ENCODE measurements at places on chromosomes 1 and 21. TPM values are rescaled to one million over a fixed set of nuclear protein-coding genes. Genes with fewer than 3 reads are reported as not detected.
A peak's percentile ranks its signal among the peaks of the same experiment; 100 is the strongest.

DNA sequence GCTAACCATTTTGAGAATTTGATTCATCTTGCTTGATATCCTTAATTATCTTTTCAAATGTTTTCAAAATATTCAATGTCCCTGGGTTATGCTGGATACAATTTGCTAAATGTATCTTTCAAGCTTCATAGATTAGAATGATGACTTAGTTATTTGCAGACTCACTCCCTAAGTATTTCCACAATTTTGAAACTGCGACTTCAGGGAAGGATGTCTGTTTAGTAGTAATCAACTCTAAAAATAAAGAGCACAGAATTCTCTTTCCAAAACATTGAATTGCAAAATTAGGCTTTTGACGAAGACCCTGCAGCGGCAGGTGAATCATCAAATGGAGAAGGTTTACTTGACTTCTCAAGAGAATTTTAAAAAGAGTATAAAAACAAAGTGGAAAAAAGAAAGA, 14.2 kb downstream of the RGS1 start:
- DNase-seq, result no peak
- peaks cover 12% of the 10 kb centered on the region for H3K27me3 ChIP-seq
- H3K4me3 ChIP-seq, result no peak overlapping the region
- no peak overlapping the region for H3K27ac ChIP-seq
- H3K36me3 ChIP-seq, result no peaks in the 10 kb centered on the region

- no peak for DNase-seq
- H3K4me3 ChIP-seq, result no peak overlapping the region
- H3K27me3 ChIP-seq, result peaks cover 29% of the 10 kb centered on the region
- no peak overlapping the region for H3K27ac ChIP-seq
These were observed 37.9 kb downstream of the CDK18 start for GRCh38 chr1:205542367-205542766.

DNA sequence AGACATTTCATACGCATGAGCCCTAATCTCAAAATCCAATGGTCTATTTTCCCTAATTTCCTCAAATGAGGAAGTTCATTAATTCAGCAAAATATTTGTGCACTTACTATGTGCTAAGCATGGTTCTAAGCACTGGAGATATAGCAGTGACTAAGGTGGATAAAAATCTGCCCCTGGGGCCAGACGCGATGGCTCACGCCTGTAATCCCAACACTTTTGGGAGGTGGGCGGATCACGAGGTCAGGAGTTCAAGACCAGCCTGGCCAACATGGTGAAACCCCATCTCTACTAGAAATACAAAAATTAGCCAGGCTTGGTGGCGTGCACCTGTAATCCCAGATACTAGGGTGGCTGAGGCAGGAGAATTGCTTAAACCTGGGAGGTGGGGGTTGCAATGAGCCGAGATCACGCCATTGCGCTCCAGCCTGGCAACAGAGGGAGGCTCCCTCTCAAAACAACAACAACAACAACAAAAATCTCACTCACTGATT, 4.3 kb upstream of the MIIP start:
- peaks cover 7% of the 10 kb centered on the region for H3K4me1 ChIP-seq
- no peaks in the 10 kb centered on the region for H3K27me3 ChIP-seq
- DNase-seq, result peak; percentile 36
- no peak overlapping the region for H3K27ac ChIP-seq
- no peak overlapping the region for H3K4me3 ChIP-seq

DNA sequence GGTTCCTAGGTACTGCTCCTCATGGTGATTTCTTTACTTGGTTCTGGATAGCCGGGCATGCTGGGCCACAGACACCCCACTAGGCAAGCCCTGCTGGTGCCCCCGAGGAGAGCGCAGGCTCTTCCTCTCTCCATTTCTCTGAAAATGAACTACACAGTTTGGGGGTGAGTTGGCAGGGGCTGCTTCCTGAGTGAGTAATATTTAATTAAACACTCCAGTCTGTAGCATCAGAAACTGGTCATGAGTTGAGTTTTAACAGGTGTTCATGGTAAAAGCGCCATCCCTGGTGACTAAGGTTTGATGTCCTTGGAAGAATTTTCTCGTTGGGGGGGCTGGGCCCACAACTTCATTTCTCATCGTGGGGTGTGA, 1.7 kb downstream of the SPSB1 start:
- peaks cover 11% of the 10 kb centered on the region for H3K4me1 ChIP-seq
- no peak for DNase-seq
- H3K27me3 ChIP-seq, result no peaks in the 10 kb centered on the region
- H3K36me3 ChIP-seq, result no peaks in the 10 kb centered on the region

GRCh38 chr1:221766210-221766609, 24.3 kb upstream of the DUSP10 start:
- H3K4me1 ChIP-seq, result peaks cover 7% of the 10 kb centered on the region
- H3K27ac ChIP-seq, result no peak overlapping the region
- H3K4me3 ChIP-seq, result no peak overlapping the region
- no peak for DNase-seq
- H3K36me3 ChIP-seq, result no peaks in the 10 kb centered on the region

- peaks cover 19% of the 10 kb centered on the region for H3K36me3 ChIP-seq
- H3K27me3 ChIP-seq, result no peaks in the 10 kb centered on the region
- no peaks in the 10 kb centered on the region for H3K4me1 ChIP-seq
- no peak overlapping the region for H3K27ac ChIP-seq
- DNase-seq, result no peak
These were observed 18.3 kb downstream of the TARBP1 start for GRCh38 chr1:234460652-234461051.

DNA sequence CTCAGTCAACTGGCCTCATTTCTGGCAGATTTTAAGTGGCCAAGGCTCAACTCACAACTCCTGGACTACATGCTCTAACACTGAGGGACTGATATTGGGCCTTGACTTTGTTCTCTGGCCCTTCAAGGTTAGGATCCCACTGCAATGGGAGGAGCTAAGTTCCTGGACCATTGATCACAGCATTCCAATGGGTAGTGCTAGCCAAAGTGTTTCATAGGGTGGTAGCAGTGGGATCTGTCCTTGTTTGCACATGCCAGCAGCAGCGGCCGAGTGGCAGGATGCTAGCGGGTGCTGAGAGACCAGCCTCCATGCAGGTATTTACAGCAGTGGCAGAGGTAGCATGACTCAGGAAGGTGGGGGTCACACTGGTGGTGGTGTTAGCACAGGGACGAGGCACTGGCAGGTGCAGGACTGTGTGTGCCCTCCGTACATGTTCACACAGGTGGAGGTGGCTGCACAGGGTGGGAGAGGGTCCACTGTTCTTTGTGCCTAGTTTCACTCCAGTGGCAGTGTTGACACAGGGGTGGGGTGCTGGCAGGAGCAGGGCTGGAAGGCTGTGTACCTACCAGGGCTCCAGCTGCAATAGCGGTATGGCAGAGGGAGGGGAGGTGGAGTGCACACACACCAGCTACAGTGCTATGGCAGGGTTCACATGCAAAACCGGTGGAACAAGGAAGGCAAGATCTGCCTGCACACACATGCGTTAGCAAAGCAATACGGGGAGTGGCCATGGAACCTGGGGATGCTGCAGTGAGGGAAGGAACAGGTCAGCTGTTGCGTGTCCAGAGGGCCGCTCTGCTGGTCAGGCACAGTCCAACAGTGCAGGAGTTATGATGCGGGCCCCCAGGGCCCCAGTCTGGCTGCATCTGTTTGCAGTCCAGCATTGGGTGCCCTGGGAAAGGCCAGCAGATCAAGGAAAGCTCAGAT, 51.7 kb downstream of the COL24A1 start:
- peaks cover 9% of the 10 kb centered on the region for H3K27me3 ChIP-seq
- H3K27ac ChIP-seq, result no peak overlapping the region
- no peak overlapping the region for H3K4me3 ChIP-seq
- DNase-seq, result no peak
- H3K36me3 ChIP-seq, result no peaks in the 10 kb centered on the region

DNA sequence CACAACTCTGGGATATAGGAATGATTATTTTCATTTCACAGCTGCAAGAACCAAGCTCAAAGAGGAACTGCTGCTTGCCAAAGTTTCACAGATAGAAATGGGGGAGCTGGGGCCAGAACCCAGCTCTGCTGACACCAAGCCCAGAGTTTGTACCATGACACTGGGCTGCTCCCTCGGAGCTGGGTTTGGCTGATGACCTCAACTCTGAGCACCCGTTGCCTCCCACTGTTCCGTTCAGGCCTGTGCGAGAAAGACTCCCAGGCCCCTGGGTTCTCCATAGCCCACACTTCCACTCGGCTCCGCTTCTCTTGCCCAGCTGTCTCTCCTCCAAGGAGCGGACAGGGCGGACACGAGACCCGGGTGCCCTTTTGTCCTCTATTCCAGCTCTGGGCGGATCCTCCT, 55.2 kb downstream of the NGF start:
- DNase-seq, result no peak
- no peaks in the 10 kb centered on the region for H3K4me1 ChIP-seq
- no peak overlapping the region for H3K4me3 ChIP-seq
- H3K27ac ChIP-seq, result no peak overlapping the region
- H3K36me3 ChIP-seq, result no peaks in the 10 kb centered on the region

GRCh38 chr1:87325982-87326738, 2.5 kb upstream of the LMO4 start:
- no peaks in the 10 kb centered on the region for H3K27me3 ChIP-seq
- peak overlapping the region; percentile 57 for H3K4me3 ChIP-seq
- H3K36me3 ChIP-seq, result no peaks in the 10 kb centered on the region
- H3K27ac ChIP-seq, result peak overlapping the region; percentile 51
- DNase-seq, result peak; percentile 43

DNA sequence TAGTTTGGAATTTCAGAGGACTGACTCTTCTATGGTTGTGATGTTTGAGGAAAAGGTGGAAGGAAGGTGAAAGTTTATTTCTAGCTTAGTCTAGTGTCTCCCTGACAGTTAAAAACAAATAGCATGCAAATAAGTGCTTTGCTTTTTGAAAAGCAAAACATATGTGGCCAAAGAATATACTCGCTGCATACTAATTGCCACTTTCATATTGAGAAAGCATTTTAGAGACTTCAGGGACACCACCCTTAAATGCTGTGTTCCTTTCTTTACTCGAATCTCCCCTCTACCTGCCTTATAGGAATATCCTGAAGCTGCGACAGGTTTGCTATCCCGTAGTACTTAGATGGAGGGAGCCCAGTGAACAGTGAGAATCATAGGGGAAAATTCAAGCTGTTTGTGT, 23.2 kb downstream of the GLUL start:
- no peaks in the 10 kb centered on the region for H3K4me1 ChIP-seq
- H3K4me3 ChIP-seq, result no peak overlapping the region
- H3K36me3 ChIP-seq, result no peaks in the 10 kb centered on the region
- peaks cover 7% of the 10 kb centered on the region for H3K27me3 ChIP-seq
- H3K27ac ChIP-seq, result no peak overlapping the region

GRCh38 chr1:87220993-87221392, 107.7 kb upstream of the LMO4 start:
- no peak overlapping the region for H3K27ac ChIP-seq
- H3K27me3 ChIP-seq, result no peaks in the 10 kb centered on the region
- H3K4me3 ChIP-seq, result no peak overlapping the region
- H3K4me1 ChIP-seq, result peaks cover 3% of the 10 kb centered on the region
- peaks cover 2% of the 10 kb centered on the region for H3K36me3 ChIP-seq

DNA sequence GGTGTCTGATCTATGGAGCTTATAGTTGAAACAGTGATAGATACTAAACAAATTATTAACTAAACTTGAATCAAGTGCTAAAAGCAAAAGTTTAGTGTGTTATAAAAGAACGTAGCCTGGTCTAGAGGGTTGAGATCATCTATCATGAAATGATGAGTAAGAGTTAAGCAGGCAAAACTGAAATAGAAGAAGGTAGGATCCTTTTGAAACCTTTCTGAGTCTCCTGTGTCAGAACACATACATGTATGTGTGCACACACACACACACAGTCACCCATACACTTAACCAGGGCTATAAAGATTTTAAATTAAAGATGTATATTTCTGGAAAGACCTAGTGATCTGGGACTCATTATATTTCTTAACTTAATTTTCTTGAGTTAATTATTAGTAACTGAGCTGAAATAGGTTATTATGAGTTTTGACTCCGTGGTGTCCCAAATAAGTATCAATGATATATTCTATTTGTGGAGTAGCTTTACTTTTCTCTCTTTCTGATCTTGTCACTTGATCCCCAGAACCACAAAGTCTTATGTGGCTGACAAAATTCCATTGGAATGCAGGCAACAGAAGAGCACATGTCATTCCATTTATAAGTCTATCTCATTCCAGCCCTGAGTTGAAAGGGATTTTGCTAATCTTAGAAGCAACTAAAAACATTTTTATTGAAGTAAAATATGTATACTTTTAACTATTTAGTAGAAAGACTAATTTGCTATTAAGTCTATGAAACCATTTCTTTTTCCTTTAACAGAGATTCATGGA, 70.7 kb downstream of the PRRX1 start:
- no peak for DNase-seq
- no peak overlapping the region for H3K4me3 ChIP-seq
- no peaks in the 10 kb centered on the region for H3K36me3 ChIP-seq
- H3K27me3 ChIP-seq, result peaks cover 21% of the 10 kb centered on the region
- H3K4me1 ChIP-seq, result no peaks in the 10 kb centered on the region

- no peaks in the 10 kb centered on the region for H3K36me3 ChIP-seq
- no peak overlapping the region for H3K27ac ChIP-seq
- no peaks in the 10 kb centered on the region for H3K27me3 ChIP-seq
These were observed 128.3 kb downstream of the CASZ1 start for GRCh38 chr1:10667861-10668761.

GRCh38 chr1:41517062-41517438, 32.6 kb upstream of the EDN2 start:
- DNase-seq, result no peak
- no peaks in the 10 kb centered on the region for H3K36me3 ChIP-seq
- peak overlapping the region; percentile 75 for H3K4me3 ChIP-seq
- no peaks in the 10 kb centered on the region for H3K27me3 ChIP-seq
- H3K4me1 ChIP-seq, result peaks cover 11% of the 10 kb centered on the region

- H3K27me3 ChIP-seq, result no peaks in the 10 kb centered on the region
- peaks cover 40% of the 10 kb centered on the region for H3K4me1 ChIP-seq
- H3K36me3 ChIP-seq, result peaks cover 100% of the 10 kb centered on the region
- no peak overlapping the region for H3K4me3 ChIP-seq
These were observed 24.7 kb downstream of the ATP1A1 start for GRCh38 chr1:116397728-116398127.

TNFRSF25 gene
- 378 TPM for total RNA-seq

DCST2 gene
- 1.1 TPM for total RNA-seq

MAB21L3 gene
- total RNA-seq, result not detected

MCOLN2 gene
- 3.6 TPM for total RNA-seq

SPRR2A gene
- total RNA-seq, result not detected

PM20D1 gene
- total RNA-seq, result 1.6 TPM

PITHD1 gene
- 79.1 TPM for total RNA-seq

LAMC1 gene
- 0.99 TPM for total RNA-seq

CELA2B gene
- not detected for total RNA-seq

TMIGD3 gene
- total RNA-seq, result not detected

KLF18 gene
- not detected for total RNA-seq
